ENCODE measurements at places on chromosomes 16 and 17.
A peak's percentile ranks its signal among the peaks of the same experiment; 100 is the strongest.

DNA sequence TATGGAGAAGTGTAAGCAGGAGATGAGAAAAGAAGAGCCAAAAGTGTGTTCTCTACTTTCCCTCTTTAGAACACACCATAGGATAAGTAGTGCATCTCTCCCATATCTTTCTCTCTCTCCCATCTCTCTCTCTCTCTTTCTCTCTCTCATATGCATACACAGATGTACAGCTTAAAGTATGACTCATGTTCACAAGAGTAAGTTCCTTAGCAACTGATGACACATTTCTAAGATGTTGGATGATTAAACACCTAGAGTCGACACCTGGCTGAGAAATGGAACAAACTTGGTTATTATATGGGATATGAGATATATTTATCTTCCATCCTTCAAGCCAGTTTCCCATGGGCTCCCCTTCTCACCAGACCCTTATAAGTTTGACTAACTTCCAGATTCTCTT, 113.5 kb downstream of the TMEM132E start:
- DNase-seq, result no peak

DNA sequence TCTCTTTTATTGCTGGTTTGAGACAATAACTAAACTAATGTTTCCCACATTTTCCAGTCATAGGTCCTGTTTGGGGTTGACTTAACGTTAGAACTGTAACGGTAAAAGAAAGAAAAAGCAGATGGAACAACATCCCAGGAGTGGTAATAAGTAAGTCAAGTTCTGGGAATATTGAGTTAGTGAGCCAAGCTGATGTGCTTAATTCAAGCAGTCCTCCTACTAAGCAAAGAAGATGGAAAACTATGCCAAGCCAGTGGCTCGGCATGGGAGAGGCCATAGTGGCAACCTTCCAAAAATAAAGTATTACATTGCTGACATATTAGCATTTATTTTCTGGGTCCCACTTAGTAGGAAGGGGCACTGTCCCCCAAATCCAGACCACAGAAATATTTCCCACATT, 161.7 kb upstream of the CDH5 start:
- DNase-seq, result peak; percentile 16

GRCh38 chr16:11159282-11159681, 96.7 kb downstream of the SOCS1 start:
- no peak for DNase-seq

- DNase-seq, result no peak
Measured at GRCh38 chr17:8126491-8127066, 2.7 kb upstream of the HES7 start.

DNA sequence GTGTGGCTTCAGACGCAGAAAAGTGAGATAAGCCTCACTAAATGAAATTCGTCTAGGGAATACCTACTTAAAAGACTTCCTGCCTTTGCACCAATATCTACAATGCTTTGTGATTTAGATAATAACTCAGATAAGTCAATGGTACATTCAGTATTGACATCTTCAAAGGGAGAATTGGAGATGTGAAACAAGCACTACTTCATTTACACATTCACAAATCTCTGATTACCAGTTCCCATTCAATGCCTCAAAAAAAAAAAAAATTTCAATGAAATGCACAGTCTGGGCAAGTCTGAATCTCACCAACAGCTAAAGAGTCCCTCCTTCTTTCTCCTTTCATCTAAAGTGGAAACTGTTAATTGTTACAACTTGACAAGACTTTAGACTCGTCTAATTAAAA, 3.7 kb downstream of the PHF12 start:
- no peak for DNase-seq

GRCh38 chr16:3363793-3364192, 8.1 kb downstream of the OR2C1 start:
- DNase-seq, result peak; percentile 15

- no peak for DNase-seq
Measured at GRCh38 chr16:56874800-56875199, 9.8 kb downstream of the SLC12A3 start.

GRCh38 chr16:50591800-50592771, 43.9 kb downstream of the NKD1 start:
- peak; percentile 16 for DNase-seq

- no peak for DNase-seq
Measured at GRCh38 chr17:38417210-38417951, 10.9 kb upstream of the ARHGAP23 start.

DNA sequence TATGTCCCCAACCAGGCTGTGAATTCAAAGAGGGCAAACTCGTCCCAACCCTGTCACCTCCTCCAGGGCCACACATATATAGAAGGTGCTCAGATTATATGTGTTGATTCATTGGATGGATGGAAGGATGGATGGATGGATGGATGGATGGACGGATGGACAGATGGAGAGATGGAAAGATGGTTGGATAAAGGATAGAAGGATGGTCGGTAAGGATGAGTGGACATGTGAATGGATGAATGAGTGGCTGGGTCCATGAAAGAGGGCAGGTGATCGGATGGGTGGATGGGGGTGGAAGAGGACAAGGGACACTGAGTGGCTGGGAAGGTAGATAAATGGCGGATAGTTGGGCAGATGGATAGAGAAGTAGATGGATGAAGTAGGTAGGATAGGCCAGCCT, 30.1 kb downstream of the TRPV3 start:
- no peak for DNase-seq

GRCh38 chr17:8041249-8041928, 2.5 kb downstream of the ALOX15B start:
- DNase-seq, result no peak

- DNase-seq, result peak; percentile 92
Measured at GRCh38 chr16:53549970-53550690, 47.1 kb upstream of the AKTIP start.

- DNase-seq, result no peak
Measured at GRCh38 chr16:82633964-82634600, 7.3 kb downstream of the CDH13 start.

GRCh38 chr16:22091721-22092120, 620 bp upstream of the VWA3A start:
- DNase-seq, result no peak

GRCh38 chr17:1628856-1629503, 346 bp upstream of the SLC43A2 start:
- peak; percentile 88 for DNase-seq

GRCh38 chr16:60419859-60420258, 1616.4 kb downstream of the CDH8 start:
- no peak for DNase-seq

DNA sequence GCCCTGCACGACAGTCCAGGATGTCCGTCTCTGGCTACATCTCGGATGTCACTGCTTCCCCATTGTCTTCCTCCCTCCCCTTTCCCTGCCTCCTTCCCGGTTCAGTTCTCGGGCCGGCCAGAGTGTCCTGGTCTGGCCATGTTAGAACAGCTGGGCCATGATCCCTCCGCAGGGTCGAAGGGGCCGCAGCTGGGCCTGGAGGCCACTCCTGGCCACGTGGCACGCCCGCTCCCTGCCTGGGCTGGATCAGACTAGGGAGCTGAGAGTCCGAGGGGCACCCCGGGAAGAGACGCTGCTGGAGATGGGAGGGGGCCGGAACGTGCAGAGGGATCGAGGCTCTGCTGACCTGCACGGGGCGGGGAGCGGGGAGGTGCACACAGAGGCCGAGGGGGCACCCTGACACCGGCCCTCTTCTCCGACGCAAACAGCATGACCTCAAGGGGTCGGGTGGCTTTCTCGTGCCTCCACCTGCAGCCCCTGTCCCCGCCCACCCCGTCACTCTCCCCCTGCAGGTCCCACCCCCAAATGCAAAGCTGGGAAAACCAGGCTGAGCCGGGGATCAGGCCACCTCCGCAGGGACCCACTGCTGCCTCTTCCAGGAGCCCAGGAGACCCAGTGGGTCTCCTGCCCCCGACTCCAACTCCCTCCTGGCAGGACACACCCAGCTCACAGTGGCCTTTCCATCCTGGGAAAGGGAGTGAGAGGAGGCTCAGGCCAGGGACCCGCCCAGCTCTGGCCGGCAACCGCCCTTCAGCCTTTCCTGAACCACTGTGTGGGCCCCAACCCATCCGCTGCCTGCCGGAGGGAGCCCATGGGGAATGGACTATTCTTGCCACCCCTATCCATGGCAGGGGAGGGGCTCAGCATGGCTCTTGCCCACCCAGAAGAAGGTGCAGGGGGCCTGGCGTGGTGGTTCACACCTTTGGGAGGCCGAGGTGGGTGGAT, 38.5 kb downstream of the CTU2 start:
- no peak for DNase-seq

DNA sequence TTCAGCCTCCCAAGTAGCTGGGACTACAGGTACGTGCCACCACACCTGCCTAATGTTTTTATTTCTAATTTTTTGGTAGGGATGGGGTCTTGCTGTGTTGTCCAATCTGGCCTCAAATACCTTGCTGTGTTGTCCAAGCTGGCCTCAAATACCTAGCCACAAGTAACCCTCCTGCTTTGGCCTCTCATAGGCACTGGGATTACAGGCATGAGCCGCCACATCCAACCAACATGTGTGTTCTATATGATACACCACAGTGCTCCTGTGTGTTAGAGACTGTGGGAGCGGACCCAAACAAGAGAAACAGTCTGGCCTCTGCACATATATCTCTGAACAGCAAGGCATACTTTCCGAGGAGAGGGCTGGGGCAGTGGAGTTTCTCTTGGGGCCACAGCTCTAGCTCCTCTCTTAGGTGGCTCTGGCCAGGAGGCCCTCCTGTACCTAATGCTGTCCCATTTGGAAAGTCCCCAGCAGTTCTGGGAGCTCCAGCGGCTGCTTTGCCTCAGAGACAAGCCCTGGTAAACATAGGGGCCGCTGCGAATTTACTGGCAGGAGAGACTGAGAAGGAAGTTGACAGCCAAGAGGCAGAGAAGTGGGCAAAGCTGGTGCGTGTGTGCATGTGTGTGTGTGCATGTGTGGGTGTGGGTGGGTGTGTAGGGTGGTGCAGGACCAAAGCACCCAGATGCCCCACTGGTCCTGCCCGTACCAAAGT, 95.0 kb downstream of the RAB11FIP4 start:
- no peak for DNase-seq

GRCh38 chr16:79540825-79541595, 59.5 kb downstream of the MAF start:
- no peak for DNase-seq

DNA sequence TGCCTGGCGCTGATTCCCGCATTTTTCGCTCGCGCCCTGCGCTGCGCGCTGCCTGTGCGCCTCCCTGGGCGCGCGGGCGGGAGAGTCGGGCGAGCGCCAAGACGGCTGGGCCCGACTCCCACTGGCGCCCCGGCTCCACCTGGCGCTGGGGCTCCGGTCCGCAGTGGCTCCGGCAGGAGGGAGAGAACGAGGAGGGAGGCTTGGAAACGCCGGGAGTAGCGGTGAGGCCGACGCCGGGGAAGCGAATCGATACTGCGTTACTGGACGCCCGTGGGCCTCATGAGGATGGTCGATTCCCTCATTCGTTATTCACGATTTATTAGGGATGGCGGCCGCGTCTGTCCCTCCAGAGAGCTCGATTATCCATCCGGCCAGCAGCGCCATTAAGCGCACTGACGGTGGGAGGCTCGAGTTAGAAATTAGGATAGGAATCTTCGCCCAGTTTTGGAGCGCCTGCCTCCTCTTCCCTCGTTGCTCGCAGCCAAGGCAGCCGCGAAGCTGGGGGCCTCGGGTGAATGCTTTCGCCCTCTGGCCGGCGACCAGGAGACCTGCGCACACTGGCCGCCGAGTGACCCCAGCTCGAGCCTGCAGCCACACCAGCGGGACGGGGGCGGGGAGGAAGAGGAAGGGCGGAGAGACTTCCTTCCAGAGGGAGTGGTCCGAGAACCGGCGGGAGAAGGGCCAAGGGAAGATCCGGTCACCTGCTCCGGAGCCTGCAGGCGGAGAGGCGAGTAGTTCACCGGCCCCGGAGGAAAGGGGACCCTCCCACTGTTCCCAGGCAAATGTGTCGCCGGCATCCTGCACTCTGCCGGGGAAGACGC, 1.3 kb upstream of the PCGF2 start:
- peak; percentile 67 for DNase-seq

- no peak for DNase-seq
Measured at GRCh38 chr17:50347894-50348291, 2.0 kb downstream of the XYLT2 start.

DNA sequence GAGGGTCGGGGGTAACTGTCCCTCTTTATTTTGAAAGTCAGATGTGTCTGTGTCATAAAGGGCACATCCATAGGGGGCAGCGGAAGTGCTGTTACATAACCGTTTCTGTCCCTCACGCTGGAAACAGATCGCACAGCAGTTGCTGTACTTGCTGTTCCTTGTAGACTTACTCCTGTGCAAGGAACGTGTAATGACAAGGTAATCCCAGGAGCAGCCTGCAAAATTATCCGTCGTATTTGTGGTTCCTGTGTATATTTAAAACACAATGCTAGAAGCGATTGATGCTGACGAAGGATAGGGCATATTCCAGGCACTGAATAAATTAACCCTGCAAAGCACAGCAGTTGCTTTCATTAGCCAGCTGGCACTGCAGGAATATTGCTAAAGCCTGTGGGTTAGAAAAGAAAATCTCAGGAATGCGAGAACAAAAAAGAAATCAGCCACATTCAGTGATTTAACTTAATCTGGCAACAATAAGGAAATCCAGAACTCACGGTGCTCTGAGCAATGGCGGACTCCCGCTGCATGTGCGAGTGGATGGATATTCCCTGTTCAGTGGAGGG, 76.2 kb downstream of the SPECC1 start:
- DNase-seq, result no peak

- DNase-seq, result no peak
Measured at GRCh38 chr17:65115839-65116238, 21.3 kb upstream of the RGS9 start.

DNA sequence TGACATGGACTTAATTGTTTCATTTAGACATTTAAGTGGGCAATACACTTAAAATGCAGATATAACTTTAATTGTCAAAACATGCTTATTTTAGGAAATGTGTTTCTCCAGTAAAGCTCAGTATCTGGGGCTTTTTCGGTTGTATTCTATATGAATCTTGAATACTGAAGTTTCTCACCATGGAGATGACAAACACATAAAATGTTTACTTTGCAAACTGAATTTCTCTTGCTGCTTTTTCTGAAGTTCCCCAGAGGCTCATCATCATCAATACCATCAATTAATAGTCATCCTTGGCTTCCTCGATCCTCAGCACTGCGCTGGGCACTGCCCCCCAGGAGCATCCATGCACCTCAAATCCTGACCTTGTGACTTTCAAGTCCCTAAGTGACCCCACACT, 227.3 kb downstream of the WWOX start:
- DNase-seq, result no peak

DNA sequence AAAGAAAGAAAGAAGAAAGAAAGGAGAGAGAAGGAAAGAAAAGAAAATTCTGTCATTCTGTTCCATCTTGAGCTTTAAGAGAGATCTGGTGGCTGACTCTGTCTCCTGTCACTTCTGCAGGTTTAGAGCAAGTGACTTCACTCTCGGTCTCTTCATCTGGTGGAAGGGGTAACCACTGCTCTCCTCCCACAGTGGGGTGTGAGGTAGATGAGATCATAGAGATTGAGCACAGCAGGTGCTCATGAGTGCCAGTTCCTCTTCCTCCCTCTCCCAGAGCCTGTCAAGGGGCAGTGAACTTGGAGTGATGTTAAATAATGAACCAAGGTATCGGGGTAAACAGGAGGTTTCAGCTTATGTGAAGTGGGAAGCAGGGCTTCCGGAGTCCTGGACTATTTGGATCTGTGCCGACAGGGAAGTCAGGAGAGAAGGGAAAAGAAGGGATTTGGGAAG, 47.7 kb downstream of the BEAN1 start:
- peak; percentile 17 for DNase-seq

Data from COR-L47 (cell line).